Sigmoid colon (tissue), 7 donors: ENCODE measurements at places on chromosomes 5 and 9.

GRCh38 chr5:29169886-29170285 lies 2023.6 kb upstream of the CDH6 start:
- no peak for DNase-seq

GRCh38 chr5:73412597-73412988 lies 36.0 kb downstream of the FOXD1 start:
- DNase-seq, result no peak

GRCh38 chr9:95286151-95286550 lies 31.4 kb downstream of the FANCC start:
- DNase-seq, result no peak

DNA sequence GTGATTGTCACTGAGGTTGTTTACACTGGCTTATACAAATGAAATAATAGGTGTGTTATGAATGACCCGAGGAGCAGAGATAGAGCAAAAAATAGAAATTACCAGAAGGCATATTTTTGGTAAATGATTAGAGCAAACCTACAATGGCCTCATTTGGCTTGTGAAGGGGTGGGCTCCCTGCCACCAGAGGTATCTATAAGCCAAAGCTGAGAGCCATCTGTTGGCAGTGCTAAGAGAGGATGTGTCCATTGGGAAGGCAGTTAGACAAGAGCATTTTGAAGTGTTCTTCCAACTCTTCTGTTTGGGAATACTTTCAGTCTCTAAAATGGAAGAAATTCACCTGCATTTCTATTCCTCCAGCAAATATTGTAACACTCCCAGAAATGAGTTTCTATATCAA lies 10.6 kb downstream of the NIPAL4 start:
- no peak for DNase-seq

- no peak for DNase-seq
Measured at GRCh38 chr5:57503433-57503832, 20.8 kb upstream of the ACTBL2 start.

DNA sequence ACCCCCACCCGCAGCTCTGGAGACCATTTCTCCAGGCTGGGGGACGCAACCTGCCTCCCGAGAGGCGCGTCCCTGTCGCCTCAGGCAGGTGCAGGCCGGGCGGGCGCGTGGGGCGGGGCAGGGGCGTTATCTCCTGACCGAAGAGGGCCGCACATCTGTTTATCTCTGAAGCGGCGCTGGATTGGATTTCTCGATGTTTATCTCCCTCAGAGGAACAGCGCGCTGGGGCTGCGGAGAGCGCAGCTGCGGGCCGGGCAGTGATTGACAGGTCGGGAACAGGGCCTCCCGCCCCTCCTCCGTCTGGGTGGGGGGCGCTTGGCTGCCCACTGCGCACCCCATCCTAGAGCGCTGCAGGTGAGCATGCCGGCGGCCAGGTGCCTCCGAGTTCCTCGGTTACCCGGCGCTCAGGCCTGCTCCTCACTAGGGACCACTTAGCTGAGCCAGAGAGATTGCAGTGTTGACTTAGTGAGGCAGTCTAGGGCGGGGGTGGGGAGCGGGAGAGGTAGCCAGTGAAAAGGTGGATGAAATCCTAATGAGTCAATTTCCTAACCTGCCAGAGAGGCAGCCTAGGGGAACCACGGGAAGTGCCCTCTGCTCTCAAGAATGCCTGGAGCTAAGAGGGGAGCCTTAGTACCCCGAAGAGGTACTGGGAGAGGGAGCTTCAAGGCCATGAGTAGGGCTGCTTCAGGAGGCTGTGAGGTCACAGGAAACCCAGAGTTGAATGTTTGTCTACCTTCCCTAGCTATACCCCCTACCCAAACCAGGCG lies 39.6 kb upstream of the TIFAB start:
- no peak for DNase-seq

GRCh38 chr9:71322311-71322710 lies 200.9 kb upstream of the TRPM3 start:
- DNase-seq, result no peak
